ENCODE measurements at places on chromosomes 5 and 9.

- no peak for DNase-seq
Observed at GRCh38 chr9:121298016-121298538, 30.1 kb downstream of the GSN start.

- DNase-seq = no peak
Observed at GRCh38 chr9:119537138-119537537, 167.9 kb upstream of the BRINP1 start.

- peak; percentile 18 for DNase-seq
Observed at GRCh38 chr5:123422433-123423277, 548 bp downstream of the CEP120 start.

GRCh38 chr5:61401726-61402125 lies 69.7 kb downstream of the ZSWIM6 start:
- no peak for DNase-seq

- no peak for DNase-seq
Observed at GRCh38 chr9:21995666-21996398, 1.2 kb downstream of the CDKN2B-AS1 start.

DNA sequence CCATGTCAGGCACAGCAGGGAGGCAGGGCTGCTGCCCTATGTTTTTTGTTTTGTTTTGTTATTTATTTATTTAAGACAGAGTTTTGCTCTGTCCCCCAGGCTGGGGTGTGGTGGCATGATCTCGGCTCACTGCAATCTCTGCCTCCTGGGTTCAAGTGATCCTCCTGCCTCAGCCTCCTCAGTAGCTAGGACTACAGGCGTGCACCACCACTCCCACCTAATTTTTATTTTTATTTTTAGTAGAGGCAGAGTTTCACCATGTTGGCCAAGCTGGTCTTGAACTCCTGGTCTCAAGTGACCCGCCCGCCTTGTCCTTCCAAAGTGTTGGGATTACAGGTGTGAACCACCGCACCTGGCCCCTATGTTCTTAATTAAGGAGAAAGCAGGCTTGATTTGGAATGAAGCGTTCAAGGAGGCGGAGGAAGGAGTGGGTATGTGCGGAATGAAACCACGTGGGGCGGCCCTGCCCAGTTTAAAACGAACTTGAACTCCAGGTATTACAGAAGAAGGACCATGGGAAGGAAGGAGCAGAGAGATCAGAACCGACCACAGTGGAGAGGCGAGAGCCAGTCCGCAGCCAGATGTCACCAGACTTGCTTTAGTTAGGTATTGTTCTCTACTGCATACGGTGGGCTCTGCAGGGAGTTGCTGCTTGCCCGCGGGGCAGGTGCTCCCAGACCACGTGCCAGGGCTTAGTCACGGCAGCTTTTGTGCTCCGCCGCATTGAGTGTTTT lies 34.9 kb upstream of the EPB41L4B start:
- DNase-seq = no peak

- no peak for DNase-seq
Observed at GRCh38 chr5:159095866-159096242, 3.9 kb downstream of the EBF1 start.
